ENCODE measurements at places on chromosomes 4 and X. TPM values are rescaled to one million over a fixed set of nuclear protein-coding genes. Genes with fewer than 3 reads are reported as not detected.

GRCh38 chr4:184529283-184529682 lies 54.9 kb upstream of the IRF2 start:
- no peak for DNase-seq

- no peak for DNase-seq
Measured at GRCh38 chr4:154642373-154643009, 30.0 kb upstream of the FGG start.

DNA sequence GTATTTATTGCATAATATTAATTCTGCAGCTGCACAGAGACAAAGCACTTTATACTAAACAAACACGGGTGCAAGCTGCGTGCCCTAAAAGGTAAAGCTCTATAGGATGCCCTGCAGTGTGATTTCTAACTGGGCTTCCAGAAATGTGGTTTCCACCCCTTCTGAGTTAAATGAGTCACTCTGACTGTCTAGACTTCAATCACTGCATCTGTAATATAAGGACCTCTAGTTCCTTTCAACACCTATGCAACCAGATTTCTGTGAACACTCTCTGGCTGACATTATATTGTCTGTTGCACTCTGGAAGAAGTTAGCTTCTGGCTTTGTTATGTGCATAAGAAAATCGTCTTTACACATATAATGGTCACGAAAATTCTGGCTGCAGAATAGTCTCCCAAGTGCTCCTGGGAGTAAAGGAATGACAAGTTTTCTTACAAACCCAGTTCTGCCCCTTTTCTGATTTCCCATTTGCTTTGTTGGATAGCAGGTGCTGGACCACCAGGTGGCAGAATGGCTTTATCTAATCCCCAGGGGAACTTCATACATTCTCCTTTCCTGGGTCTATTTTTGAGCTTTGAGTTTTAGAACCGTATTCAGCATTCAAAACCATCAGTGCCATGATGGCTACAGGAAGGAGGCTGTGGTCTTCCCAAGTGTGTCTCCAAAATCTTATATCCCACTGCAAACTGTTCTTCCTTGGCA lies 842.2 kb downstream of the STIM2 start:
- DNase-seq, result no peak

- no peak for DNase-seq
Measured at GRCh38 chr4:9832640-9833039, 51.2 kb downstream of the DRD5 start.

FOXO4 gene
- total RNA-seq, result 11.9 TPM

BMP15 gene
- total RNA-seq, result not detected

TGIF2LX gene
- not detected for total RNA-seq

MUC7 gene
- total RNA-seq, result not detected
